ENCODE measurements at places on chromosomes 1 and 21. TPM values are rescaled to one million over a fixed set of nuclear protein-coding genes. Genes with fewer than 3 reads are reported as not detected.

The PADI2 gene
- not detected for total RNA-seq

- H3K27me3 ChIP-seq: no peaks in the 10 kb centered on the region
- no peak overlapping the region for H3K4me3 ChIP-seq
- H3K4me1 ChIP-seq: peaks cover 27% of the 10 kb centered on the region
- peak overlapping the region; percentile 36 for H3K27ac ChIP-seq
Measured at GRCh38 chr1:33424205-33424604, 6.7 kb downstream of the PHC2 start.

GRCh38 chr1:22376001-22376400 lies 75.7 kb upstream of the ZBTB40 start:
- H3K27me3 ChIP-seq: peaks cover 4% of the 10 kb centered on the region
- peaks cover 10% of the 10 kb centered on the region for H3K4me1 ChIP-seq

The EFNA1 gene
- total RNA-seq: 0.91 TPM

GRCh38 chr1:10818262-10819197 lies 22.1 kb upstream of the CASZ1 start:
- H3K4me3 ChIP-seq: no peak overlapping the region
- H3K4me1 ChIP-seq: no peaks in the 10 kb centered on the region
- no peak for DNase-seq
- H3K27me3 ChIP-seq: peaks cover 37% of the 10 kb centered on the region

- H3K4me1 ChIP-seq: no peaks in the 10 kb centered on the region
- no peak overlapping the region for H3K27ac ChIP-seq
- no peak overlapping the region for H3K4me3 ChIP-seq
- H3K27me3 ChIP-seq: no peaks in the 10 kb centered on the region
- no peaks in the 10 kb centered on the region for H3K36me3 ChIP-seq
Measured at GRCh38 chr1:195733408-195733807, 874.8 kb downstream of the KCNT2 start.

GRCh38 chr1:246425139-246425794 lies 81.8 kb downstream of the SMYD3 start:
- H3K4me1 ChIP-seq: peaks cover 25% of the 10 kb centered on the region
- H3K27me3 ChIP-seq: no peaks in the 10 kb centered on the region
- no peak overlapping the region for H3K4me3 ChIP-seq
- H3K36me3 ChIP-seq: no peaks in the 10 kb centered on the region

GRCh38 chr1:109894823-109895719 lies 15.6 kb upstream of the CSF1 start:
- H3K4me3 ChIP-seq: no peak overlapping the region
- H3K27ac ChIP-seq: peak overlapping the region; percentile 79
- no peaks in the 10 kb centered on the region for H3K36me3 ChIP-seq
- H3K27me3 ChIP-seq: no peaks in the 10 kb centered on the region
- H3K4me1 ChIP-seq: peaks cover 53% of the 10 kb centered on the region
- no peak for DNase-seq

- no peaks in the 10 kb centered on the region for H3K27me3 ChIP-seq
- no peak overlapping the region for H3K4me3 ChIP-seq
- peaks cover 8% of the 10 kb centered on the region for H3K4me1 ChIP-seq
- no peak overlapping the region for H3K27ac ChIP-seq
Measured at GRCh38 chr1:42328916-42329496, 6.0 kb downstream of the FOXJ3 start.

The CATSPERE gene
- not detected for total RNA-seq

DNA sequence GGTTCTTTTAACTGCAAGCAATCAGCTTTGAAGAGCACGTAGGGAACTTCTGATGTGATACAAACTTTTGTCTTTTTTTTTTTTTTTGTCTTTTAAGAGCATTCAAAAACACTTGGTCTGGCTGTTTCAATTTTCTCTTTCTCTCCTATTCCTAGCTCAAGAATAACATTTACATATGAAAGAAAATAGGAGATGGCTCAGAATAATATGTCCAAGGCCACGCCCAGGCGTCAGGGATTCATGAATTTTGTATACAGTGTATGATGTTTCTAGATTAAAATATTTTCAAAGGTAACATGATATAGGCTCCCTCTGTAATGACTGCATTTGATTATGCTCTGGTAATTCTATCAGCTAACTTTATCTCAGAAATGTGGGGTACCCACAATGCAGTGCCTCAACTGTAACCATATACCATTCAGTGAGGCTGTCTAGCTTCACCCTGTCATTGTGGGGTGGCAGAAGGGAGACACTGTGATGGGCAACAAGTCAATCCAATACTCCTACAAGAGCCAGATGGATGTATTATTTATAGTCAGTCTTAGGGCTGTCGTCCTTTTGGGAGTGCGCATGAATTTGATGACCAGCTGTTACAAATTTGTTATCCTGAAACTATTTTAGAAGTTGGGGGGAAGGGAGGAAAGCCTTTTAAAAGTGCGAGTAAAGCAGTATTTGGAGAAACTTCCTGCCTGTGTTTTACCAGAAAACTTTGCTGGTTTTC lies 1.5 kb upstream of the AKNAD1 start:
- peaks cover 12% of the 10 kb centered on the region for H3K4me1 ChIP-seq
- H3K4me3 ChIP-seq: no peak overlapping the region
- H3K27me3 ChIP-seq: no peaks in the 10 kb centered on the region
- DNase-seq: no peak
- no peaks in the 10 kb centered on the region for H3K36me3 ChIP-seq

DNA sequence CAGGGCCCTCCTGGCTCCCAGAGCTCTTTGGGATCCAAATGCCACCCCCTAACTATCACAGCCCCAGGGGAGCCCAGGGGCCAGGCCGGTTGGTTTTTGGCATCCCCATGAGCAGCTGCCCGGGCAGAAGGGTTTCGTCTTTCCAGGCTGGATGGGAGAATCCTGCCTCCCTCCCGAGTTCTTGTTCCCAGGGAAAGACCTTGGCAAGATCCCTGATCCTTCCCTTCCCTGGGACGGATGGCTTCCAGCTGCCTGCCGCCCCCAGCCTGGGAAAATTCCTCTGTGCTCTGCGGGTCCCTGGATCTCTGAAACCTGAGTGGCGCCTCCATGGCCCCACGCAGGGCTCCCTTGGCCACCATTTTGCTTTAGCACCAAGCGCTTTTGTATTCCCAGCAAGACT lies 55.6 kb downstream of the TAS1R2 start:
- H3K4me3 ChIP-seq: no peak overlapping the region
- DNase-seq: no peak
- peaks cover 27% of the 10 kb centered on the region for H3K27me3 ChIP-seq
- no peaks in the 10 kb centered on the region for H3K4me1 ChIP-seq
- H3K36me3 ChIP-seq: no peaks in the 10 kb centered on the region

- H3K4me1 ChIP-seq: peaks cover 5% of the 10 kb centered on the region
- no peak overlapping the region for H3K4me3 ChIP-seq
- no peak for DNase-seq
- H3K27me3 ChIP-seq: no peaks in the 10 kb centered on the region
- no peak overlapping the region for H3K27ac ChIP-seq
Measured at GRCh38 chr1:226710501-226710900, 28.6 kb downstream of the ITPKB start.

GRCh38 chr1:47405697-47406096 lies 10.4 kb upstream of the FOXE3 start:
- no peak overlapping the region for H3K4me3 ChIP-seq
- peaks cover 56% of the 10 kb centered on the region for H3K36me3 ChIP-seq
- peaks cover 44% of the 10 kb centered on the region for H3K4me1 ChIP-seq
- no peak for DNase-seq
